ENCODE measurements at places on chromosomes 2 and 18.

DNA sequence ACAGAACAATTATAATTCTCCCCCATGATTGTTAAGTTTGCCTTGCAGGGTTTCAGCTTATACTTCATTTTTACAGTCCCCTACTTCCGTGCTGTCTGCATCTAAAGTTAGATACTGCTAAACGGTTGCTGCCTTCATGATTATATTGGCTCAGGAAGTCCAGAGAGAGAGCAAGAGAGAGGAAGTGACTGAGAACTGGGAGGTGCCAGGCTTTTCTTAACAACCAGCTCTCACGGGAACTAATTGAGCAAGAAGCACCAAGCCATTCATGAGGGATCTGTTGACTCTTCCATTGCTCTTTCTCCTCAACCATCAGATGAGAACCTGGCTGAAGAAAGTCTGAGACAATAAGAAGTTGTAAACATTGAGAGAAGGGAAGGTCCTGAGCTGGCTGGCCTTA lies 125.5 kb upstream of the SIX2 start:
- no peak for DNase-seq

GRCh38 chr18:41099451-41099850 lies 855.6 kb upstream of the PIK3C3 start:
- DNase-seq, result no peak

DNA sequence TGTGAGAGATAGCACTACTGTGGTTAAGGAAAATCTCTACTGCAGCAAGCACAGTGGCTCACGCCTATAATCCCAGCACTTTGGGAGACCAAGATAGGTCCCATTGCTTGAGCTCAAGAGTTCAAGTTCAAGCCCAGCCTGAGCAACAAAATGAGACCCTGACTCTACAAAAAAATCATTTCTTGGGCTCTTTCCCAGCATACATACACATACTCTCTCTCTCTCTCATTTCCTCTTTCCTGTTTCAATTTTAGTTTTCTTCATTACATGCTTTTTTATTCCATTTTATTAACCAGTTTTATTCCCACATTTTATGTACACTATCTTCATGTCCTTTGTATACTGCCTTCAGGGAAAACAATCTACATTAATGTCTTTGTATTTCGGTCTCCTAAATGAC lies 14.6 kb downstream of the WDR33 start:
- no peak for DNase-seq

- no peak for DNase-seq
These were observed 1.5 kb upstream of the FLACC1 start for GRCh38 chr2:201358684-201359083.

DNA sequence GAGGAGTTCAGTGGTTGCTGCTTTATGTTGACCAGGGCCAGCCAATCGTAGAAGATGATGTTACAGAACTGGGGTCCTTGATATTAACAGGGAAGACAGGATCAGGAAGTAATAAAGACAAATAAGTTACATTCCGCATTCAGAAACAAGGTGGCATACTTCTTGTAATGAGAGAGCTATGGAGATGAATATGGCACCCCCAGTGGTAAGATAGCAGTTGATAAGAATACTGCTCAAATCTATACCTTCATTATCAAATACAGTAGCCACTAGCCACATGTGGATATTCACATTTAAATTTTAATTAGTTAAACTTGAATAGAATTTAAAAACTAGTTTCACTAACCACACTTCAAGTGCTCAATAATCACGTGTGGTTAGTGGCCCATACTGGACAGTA lies 290.4 kb upstream of the RBMS1 start:
- no peak for DNase-seq

GRCh38 chr18:56570978-56571377 lies 67.4 kb downstream of the TXNL1 start:
- no peak for DNase-seq

DNA sequence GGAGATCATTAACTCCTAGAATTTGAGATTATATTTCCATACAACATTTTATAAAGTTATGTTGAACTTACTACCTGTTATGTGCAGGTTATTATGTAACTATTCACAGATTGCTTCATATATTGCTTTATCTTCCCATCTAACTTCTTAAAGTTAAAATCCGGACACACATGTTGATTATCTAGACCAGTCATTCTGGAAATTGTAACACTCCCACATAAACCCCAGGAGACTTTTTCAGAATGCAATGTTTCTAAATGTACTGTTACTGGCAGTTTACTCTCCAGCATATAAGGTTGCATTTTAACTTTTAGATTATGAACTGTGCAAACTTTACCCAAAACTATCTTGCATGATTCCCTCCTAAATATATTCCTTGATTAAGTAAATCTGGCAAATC lies 70.5 kb upstream of the FAM117B start:
- no peak for DNase-seq

GRCh38 chr2:177758591-177759371 lies 313.8 kb downstream of the PDE11A start:
- peak; percentile 13 for DNase-seq

DNA sequence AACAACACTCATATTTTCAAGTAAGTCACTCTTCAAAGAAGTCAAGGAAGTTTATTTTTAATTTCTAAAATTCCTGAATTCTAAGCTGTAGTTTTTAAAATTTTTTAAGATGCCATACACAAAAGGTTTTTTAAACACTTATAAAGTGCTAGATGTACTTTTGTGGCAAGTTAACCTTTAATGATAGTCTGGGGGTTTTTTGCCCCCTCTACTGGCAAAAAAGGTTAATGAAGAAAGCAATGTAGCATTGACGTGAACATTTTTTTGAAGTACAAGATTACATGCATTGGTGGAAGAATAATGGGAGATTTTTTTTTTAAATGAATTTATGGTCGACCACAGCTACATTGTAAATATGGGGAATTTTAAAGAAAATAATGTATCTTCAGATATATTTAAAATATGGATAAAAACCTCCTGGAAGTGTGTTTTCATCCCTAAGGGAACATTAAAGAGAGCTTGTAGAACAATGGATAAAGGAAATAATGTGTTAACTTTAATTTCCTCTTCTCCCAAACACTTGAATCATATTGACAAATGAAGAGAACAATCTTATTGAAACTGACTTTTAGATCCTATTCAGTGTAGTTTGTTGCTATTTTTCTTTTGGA lies 12.6 kb downstream of the ITPRID2 start:
- DNase-seq, result no peak

- DNase-seq, result no peak
These were observed 77.2 kb downstream of the NAT8 start for GRCh38 chr2:73564986-73565385.

- no peak for DNase-seq
These were observed 43.6 kb downstream of the EFEMP1 start for GRCh38 chr2:55879976-55880375.

DNA sequence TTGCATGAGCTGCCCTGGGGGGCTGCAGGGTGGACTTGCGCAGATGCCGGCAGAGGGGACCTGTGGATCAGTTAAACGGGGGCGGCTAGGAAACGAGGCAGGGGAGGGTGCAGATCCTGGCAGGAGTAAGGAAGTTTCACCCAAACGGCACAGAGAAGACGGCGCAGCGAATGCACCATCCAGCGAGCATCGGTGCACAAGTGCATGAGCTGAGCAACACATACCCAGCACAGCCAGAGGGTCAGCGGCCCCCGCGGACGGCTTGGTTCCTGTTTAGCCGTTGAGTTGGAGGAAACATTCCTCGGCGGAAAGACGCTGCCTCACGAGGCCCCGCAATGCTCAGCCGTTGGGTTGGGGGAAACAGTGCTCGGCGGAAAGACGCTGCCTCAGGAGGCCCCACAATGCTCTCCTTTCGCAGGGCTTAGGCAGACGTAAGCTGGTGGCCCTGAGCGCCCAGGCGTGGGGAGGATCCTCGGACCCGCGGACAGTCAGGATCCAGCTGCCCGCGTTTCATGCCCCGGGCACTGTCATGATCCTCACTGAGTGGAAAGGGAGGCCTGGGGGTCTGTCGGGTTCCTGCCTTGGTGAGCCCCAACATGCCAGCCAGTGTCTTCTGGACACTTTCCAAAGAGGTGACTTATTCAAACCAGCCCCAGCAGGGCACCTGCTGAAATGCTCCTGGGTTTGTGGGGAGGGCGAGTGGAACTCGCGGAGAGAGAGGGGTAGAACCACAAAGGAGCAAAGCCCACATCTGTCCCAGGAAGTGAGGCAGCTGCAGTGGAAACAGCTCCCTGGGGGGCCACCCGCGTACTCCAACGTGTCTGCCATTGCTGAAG lies 86.3 kb downstream of the NDUFA10 start:
- no peak for DNase-seq

DNA sequence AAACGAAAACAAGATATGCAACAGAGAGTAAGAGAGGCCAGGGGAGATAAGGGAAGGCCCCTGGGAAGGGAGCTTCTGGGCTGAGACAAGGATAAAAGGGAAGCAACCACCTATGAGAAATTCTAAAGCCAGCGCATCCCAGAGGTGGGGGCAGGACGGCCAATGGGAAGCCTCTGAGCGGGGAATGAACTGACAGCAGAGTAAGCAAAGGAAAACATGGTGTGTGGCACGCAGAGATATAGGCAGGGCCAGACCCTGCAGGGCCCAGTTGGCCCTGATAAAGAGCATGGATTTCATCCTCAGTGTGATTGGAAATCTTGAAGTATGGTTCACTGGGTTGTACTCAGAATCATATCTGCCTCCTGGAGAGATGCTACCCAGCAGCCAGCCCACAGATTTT lies 78.7 kb downstream of the IRS1 start:
- DNase-seq, result no peak

DNA sequence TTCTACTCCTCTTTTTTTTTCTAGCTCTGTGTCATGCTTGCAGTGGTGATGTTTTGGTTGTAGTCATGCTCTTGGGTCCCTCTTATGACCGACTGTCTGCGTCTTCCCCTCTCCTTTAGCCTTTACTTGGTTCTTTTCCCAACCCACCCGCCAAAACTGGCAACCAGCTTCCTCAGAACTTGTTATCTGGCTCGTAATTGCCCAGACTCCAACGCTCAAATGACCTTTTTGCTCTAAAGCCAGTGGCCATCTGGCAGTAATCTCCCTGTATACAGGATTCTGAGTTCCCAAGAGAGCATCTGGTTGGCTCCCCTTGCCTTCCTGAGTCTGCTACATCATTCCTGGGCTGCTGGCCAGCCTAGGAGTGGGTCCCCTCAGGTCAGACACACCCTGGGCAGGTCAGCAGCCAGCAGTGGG lies 147.2 kb downstream of the MGAT5 start:
- DNase-seq, result no peak

DNA sequence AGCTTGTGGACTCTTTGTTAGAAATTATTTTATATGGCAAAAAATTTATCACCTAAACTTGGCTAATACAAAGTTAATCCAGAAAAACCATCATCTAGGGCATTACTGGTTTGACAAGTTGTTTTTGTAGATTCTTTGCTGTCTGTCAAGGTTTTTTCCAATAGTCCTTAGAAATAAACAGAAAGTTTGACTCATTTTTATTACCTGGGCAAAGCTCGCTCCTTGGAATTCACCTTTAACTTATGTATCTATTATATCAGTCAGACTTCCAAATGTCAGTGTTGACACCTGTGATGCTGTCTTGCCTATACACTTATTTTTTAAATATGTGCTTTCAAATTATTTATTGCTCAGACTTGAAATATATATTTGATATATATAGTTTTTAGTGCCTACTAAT lies 21.7 kb downstream of the LAMA3 start:
- DNase-seq, result no peak

DNA sequence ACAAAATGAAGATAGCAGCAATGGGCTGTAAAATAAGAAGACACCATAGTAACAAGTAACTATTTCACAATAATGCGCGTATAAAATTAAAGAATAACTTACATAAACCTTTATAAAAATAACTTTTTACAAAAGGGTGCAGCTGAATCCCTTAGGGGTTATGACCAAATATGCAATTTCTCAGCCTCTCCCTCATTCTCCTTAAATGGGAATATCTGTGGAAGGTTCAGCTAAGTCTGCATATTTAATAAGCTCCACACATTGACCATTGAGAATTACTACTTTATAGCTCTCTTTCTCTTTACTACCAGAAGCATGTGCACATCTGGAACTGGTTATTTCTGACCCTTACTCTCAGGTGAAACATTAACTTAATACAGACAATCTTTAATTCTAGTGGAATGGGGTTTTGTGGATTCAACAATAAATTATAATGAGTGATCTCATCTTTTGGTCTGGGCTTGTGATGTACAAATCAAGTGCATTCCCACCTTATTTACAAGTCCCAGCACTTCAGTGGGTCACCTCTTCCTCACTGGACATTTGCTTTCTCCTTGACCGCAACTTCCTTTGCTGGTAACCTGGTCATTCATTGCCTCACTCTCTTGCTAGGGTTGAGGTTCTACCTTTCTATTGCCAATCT lies 15.7 kb downstream of the ARHGAP15 start:
- DNase-seq, result no peak

GRCh38 chr2:168348076-168348475 lies 100.7 kb upstream of the STK39 start:
- no peak for DNase-seq

- no peak for DNase-seq
These were observed 22.3 kb upstream of the ERICH2 start for GRCh38 chr2:170747921-170748320.

- no peak for DNase-seq
These were observed 104.8 kb downstream of the TANC1 start for GRCh38 chr2:159073256-159073655.

- no peak for DNase-seq
These were observed 55.0 kb upstream of the MCFD2 start for GRCh38 chr2:46970334-46971288.

- DNase-seq, result no peak
These were observed 187.9 kb upstream of the ZEB2 start for GRCh38 chr2:144707736-144708326.

- DNase-seq, result no peak
These were observed 1067.4 kb downstream of the CNTNAP5 start for GRCh38 chr2:125092276-125093009.

DNA sequence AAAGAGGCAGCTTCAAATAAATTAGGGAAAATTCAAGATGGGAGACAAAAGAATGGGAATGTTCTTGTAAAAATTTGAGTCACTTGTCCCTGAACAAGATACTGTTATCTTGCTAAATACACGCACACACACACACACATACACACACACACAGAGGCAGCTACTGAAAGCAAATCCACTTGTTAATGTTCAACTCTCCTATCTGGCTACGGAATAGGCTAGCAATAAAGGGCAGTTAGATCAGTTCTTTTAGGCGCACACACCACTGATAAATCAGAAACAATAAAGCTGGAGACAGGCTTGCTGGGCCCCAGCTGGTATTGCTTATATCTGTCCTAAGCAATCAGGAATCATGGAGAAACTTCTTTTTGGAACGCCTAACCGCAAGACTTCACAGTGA lies 461.6 kb downstream of the BCL11A start:
- DNase-seq, result no peak
